ENCODE measurements at places on chromosomes 1 and 21.
A peak's percentile ranks its signal among the peaks of the same experiment; 100 is the strongest.

- DNase-seq = no peak
Measured at GRCh38 chr1:33524586-33524985, 52.1 kb downstream of the ZSCAN20 start.

DNA sequence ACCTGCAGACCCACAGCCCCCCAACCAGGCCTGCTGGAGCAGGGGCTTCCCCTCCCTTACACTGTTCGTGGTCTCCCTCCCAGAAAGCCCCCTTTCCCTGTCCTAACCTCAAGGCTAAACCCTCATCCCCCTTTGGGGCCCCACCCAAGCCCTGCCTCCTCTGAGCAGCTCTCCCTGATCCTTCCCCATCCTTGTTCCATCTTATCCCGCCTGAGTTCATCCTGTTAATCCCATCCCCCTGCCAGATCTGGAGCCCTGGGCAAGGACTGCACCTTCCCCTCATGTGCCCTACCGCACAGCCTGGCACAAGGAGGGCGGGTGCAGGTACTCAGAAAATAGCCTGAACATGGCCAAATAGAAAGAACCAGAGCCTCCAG is 6.9 kb upstream of the TNNT2 start:
- no peak for DNase-seq

GRCh38 chr1:66576645-66577044 is 42.7 kb downstream of the SGIP1 start:
- DNase-seq = no peak

- no peak for DNase-seq
Measured at GRCh38 chr1:215250913-215251312, 168.4 kb downstream of the KCNK2 start.

DNA sequence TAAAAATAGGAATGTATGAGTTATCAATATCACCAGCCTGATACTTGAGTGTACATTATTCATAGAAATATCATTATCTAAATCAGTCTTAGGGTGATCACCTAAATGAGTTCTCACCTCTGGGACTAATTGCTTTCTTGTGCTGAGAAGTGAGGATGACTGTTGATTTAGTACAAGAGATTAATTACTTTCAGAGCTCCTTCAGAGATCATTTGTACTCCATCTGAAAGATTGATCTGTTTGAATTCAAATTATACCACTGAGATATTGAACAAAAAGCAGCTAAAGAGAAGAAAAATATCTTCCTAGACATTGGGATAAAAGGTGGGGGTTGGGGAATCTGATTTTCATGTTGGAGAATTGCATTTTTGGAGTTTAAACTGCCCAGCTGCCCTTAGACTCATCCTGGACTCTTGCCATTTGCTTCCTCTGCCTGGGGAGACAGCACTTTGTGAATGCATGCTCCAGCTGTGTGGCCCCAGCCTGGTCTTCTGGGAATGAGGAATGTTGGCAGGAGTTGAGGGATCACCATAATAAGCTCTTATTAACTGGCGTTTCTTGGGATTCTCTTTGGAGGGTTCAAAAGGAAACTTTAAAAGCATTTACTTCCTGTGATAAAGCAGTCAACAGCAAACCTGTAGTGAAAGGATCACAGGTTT is 19.7 kb upstream of the PGBD2 start:
- peak; percentile 36 for DNase-seq

GRCh38 chr1:109208836-109209463 is 4.8 kb upstream of the SARS1 start:
- DNase-seq = no peak

GRCh38 chr1:160830321-160831153 is 32.1 kb downstream of the CD244 start:
- DNase-seq = peak; percentile 95

DNA sequence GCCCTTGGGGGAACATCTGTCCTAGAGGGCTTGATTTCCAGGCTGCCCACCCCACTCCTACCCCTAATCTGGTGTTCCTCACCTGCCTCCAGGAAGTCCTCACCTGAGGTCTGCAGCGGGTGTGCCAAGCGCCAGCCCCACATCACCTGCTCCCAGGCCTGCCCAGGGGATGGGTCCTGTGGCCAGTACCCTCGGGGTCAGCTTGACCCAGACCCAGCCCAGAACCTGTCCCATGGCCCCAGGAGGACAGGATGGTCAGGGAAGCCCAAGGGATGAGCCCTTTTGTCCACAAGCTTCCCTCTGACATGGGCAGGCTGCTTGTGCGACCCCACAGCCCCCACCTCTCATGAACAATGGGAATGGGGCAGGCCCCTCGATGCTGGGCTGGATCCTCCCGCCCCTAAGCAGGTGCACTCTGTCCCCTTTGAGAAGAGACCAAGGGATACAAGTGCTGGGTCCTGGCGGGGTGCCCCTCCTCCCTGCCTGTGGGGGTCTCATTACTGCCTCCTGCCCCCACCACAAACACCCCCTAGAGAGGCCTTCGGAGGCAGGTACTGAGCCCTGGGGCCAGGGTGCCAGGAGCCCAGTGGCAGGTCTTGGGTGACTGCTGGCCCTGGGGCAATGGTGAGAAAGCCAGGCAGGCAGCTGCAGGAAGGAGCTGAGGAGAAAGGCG is 3.2 kb downstream of the MIB2 start:
- DNase-seq = no peak

DNA sequence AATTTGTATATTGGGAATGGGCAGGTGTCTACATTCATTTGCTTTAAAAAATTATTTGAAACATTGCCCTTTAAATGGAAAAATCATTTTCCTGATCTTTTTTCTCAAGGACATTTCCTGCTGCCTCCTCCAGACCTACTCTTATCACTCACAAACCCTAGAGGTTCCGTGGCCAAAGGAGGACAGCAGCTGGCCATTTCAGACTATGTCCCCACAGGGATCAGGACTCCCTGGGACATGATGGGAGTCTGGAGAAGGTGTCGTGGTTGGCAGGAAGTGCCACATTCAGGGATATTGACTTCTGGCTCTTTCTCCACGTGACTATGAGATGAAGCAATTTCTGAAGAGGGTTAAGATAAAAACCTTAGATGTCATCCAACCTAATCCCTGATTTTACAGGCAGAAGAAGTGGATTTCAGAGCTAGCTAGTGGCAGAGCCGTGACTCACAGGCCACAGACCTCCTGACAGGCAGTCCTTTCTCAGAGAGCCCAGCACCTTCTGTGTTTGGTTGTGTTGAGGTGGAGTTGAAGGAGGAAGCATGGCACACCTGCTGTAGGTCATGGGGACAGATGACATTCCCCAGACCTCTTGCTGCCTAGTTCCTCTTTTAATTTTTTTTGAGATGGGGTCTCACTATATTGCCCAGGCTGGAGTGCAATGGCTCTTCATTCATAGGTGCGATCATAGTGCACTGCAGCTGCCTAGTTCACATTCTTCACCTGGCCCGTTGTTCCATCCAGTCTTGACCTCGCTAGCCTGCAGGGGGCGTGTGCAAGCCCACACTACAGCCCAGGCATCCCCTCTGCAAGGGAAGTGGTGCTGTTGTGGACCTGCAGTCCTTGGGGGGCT is 25.5 kb upstream of the IL10 start:
- DNase-seq = peak; percentile 79

DNA sequence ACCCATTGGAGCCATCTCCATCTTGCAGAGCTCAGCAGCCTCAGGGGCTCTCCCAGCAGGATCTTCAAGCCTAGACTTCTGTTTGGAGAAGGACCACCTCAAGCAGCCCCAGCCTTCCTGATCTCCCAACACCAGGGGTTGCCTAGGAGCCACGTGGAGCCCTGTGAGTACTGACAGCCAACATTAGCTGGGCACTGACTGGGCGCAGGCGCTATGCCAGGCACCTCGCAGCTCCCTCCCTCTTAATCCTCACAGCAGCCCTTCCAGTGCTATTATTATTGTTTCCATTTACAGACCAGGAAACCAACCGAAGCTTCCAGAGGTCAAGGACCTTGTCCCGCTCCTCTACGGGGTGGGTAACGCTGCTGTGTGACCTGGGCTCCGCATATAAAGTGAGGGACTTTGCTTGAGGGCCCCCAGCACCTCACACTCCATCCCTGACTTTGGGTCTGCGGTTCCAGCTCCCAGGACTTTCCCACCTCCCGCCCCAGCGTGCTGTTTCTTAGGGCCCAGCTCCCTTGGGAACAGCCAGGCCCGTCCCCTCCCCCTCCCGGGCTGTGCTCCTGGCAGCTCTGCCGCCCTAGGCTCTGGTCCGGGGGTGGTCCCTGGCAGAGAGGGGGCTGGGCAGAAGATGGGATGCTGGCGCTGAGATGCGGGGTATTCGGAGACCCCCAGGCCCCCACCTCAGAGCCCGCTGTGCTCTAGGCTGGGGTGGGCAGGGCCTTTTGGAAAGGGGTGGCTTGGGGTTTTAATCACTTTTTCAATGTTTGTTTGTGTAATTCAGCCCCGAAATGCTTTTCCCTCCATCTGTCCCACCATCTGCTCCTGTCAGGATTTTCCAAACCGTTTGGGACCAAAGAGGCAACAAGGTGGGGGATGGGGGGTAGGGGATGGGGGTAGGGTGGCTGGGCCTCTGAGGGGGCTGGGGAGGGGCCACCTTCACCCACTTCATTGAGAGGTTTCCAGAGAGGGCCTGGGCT is 4.1 kb upstream of the HPCA start:
- no peak for DNase-seq
